ENCODE measurements at places on chromosomes 2 and 18. TPM values are rescaled to one million over a fixed set of nuclear protein-coding genes. Genes with fewer than 3 reads are reported as not detected.

C18orf54 gene
- total RNA-seq, result 12.9 TPM

MAT2A gene
- 64.6 TPM for total RNA-seq

MC5R gene
- not detected for total RNA-seq

EIF5B gene
- 20.8 TPM for total RNA-seq

NEU2 gene
- not detected for total RNA-seq

CMPK2 gene
- 4.3 TPM for total RNA-seq

ANKAR gene
- 1.4 TPM for total RNA-seq

FSIP2 gene
- under 0.01 TPM for total RNA-seq

INHA gene
- 0.17 TPM for total RNA-seq

POTEJ gene
- not detected for total RNA-seq

AMER3 gene
- total RNA-seq, result not detected

LINC00305 gene
- total RNA-seq, result not detected

NCKAP1 gene
- 103 TPM for total RNA-seq

PROKR1 gene
- 0.14 TPM for total RNA-seq

ATIC gene
- total RNA-seq, result 77.2 TPM

IL1RN gene
- total RNA-seq, result 0.29 TPM

CCL20 gene
- total RNA-seq, result 1.2 TPM

TANC1 gene
- total RNA-seq, result 11.9 TPM

CABLES1 gene
- total RNA-seq, result 6.1 TPM

RAB27B gene
- total RNA-seq, result 1.7 TPM

SLC11A1 gene
- 0.22 TPM for total RNA-seq

PCARE gene
- total RNA-seq, result not detected

OTX1 gene
- not detected for total RNA-seq

NMUR1 gene
- not detected for total RNA-seq

SCN3A gene
- 0.94 TPM for total RNA-seq

MYO5B gene
- total RNA-seq, result 48.4 TPM

TEKT4 gene
- total RNA-seq, result not detected

CXCR4 gene
- total RNA-seq, result 0.17 TPM

SPAG16 gene
- total RNA-seq, result 17.3 TPM

ABCG5 gene
- not detected for total RNA-seq

C1QL2 gene
- total RNA-seq, result not detected

CAPN13 gene
- 0.63 TPM for total RNA-seq

FLACC1 gene
- total RNA-seq, result 0.22 TPM

GCG gene
- not detected for total RNA-seq

NT5C1B gene
- not detected for total RNA-seq
